ENCODE measurements at places on chromosomes 7 and 10.

- no peak for DNase-seq
These were observed 121.0 kb upstream of the ZNF716 start for GRCh38 chr7:57328963-57329362.

GRCh38 chr10:35726846-35727245 lies 84.8 kb upstream of the FZD8 start:
- DNase-seq: no peak

DNA sequence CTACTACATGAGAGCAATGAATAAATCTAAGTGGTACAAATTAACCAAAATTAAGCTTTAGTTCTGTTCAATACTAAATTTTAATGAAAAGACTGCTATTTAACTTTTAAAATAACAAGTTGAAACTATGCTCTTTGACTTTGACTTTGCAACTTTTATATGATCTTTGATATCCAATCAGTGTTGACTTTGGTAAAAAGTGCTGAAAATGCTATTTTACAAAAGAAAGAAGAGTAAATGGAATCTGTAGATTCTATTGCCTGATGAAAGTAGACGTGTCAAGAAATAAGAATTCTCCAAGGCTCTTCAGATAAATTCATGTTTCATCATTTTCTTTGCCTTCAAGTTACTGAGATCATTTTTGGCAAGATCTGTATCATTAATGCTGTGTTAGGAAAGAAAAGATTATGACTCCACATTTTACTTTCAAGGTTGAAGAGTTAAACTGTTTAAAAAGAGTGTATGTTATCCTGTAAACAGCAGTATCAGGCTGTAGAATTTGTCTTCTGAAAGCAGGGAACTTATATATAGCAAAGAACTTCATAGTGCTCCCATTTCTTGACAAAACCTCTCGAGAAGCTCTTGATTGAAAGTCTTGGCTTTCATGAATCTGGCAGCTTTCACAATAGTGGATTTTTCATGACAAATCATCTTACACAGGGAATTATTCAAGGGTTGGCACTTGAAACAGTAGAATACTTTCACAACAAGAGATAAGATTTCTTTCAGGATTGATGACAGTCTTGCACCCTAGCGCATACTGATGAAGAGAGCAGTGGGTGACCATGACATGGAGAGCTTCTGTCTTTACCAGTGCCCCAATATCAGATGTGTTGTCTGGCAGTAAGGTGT lies 72.1 kb downstream of the PTEN start:
- no peak for DNase-seq

DNA sequence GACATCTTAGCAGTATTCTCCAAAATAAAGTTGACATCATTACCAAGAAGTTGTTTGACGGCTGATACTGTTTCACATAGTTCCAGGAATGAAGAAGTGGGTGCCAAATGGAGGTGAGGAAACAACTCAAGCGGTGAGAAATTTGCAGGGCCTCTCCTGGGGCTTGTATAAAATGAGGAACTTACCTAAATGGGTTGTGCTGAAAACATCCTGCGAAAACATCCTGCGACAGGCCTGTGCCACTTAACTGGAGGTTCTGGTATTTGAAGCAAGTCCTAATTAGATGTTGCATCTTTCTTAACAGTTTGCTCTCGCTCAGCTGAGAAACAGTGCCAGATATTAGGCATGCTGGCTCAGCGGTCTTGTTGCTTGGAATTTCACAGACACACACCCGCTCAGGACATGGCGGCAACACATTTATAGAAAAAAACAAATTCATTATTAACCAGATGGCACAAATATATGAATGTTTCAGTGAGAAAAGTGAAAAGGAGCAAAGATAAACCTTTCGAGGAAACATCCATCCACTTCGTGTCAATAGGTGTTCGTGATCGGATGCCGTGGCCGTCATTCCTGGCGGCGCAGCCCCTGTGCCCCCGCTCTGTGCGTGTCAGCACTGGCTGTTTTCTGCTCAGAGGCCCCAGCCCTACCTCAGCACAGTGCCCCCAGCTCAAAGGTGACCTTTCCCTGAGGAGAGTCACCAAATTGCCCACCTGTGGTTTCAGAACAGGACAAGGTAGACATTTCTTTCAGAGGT lies 48.1 kb downstream of the CDC123 start:
- DNase-seq: no peak

Measured in endothelial cell (in vitro differentiated cells).